T-helper 9 cell (primary cell): ENCODE measurements at places on chromosomes 11 and 22.

GRCh38 chr11:14259186-14259784, 99.7 kb downstream of the RRAS2 start:
- DNase-seq = no peak

DNA sequence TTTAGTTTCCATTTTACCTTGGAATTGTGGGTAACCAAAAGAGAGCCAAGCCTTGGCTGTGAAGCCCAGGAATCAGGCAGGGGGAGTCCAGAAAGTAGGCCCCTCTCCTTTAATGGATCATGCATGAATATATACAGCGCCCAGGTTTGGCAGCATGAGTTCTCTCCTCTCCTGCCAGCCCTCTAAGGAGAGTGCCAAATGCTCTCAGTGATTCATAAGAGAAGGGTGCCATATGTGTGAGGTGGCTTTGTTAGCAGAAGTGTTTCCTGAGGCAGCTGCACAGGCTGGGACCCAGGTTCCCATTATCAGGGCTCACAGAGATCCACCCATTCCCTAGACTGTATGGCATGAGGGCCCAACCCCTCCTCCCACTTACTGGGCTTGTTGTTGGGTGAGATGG, 52.3 kb upstream of the SCUBE2 start:
- DNase-seq = no peak

DNA sequence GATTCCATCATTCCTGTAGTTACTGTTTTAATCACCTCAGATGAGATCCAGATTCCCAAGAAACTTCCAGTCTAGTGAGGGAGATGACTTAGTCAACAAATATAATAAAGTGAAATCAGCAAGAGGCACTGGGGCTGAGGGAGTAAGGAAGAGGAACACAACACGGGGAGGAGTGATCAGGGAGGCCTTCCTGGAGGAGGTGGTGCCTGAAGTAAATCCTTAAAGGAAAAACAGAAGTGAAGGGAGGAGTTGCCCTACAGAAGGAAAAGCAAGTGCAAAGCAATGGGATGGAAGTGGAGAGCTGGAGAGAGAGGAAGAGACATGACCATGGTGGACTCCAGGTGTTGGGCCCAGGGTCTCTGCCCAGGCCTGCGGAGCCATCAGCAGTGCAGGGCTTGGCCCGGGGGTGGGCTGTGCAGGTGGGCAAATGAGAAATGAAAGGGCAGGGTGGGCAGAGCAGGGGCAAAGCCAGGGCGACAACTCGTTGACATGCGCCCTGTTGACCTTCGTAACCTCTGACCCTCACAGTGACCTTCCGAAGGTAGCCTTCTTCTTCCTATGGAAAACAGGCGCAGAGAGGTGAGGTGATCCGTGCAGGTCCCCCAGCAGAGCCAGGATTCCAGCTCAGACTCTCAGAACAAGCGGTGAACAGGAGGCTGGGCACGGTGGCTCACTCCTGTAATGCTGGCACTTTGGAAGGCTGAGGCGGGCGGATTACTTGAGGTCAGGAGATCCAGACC, 12.1 kb upstream of the PPARA start:
- no peak for DNase-seq

GRCh38 chr11:109423466-109424190, 1.6 kb downstream of the C11orf87 start:
- DNase-seq = no peak

DNA sequence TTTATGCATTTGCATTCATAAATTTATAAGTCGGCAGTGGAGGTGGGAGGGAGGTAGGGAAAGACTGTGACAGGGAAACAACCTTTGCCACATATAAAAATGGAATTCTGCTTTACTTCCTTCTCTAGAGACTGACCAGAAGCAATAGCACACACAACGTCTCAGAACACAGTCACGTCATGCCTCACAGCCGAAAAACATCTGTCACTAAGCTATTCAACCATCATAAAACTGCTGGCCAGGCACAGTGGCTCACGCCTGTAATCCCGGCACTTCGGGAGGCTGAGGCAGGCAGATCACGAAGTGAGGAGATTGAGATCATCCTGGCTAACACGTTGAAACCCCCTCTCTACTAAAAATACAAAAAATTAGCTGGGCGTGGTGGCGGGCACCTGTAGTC, 101.0 kb upstream of the CHRM4 start:
- DNase-seq = no peak
